ENCODE measurements at places on chromosomes 4 and X.

- DNase-seq: no peak
Measured at GRCh38 chr4:141329174-141329569, 108.5 kb downstream of the ZNF330 start.

- no peak for DNase-seq
Measured at GRCh38 chrX:72057849-72058248, 73.9 kb downstream of the RTL5 start.

- no peak for DNase-seq
Measured at GRCh38 chrX:42119076-42119475, 195.7 kb upstream of the CASK start.

GRCh38 chr4:161929956-161930355 is 233.8 kb downstream of the FSTL5 start:
- DNase-seq: no peak

- no peak for DNase-seq
Measured at GRCh38 chr4:184980261-184980660, 38.0 kb upstream of the HELT start.

GRCh38 chr4:83191026-83191425 is 76.5 kb upstream of the PLAC8 start:
- DNase-seq: no peak

DNA sequence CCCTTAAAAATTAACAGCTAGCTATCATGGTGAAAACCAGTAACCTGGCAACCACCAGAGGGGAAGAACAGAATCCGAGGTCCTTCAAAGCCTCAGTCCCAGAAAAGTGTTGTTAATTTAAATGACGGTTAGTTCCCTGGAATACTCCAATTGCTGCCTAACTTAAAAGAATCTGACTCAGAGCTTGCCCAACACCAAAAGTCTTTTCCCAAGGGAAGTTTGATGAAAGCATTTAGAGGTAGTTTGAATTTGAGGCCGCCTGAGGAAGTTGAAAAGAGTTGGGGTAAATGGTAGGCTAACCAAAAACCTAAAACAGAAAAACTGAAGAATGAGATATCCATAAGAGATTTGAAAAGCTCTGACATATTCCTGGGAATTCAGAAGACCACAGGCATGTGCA is 46.6 kb downstream of the IL13RA2 start:
- no peak for DNase-seq

DNA sequence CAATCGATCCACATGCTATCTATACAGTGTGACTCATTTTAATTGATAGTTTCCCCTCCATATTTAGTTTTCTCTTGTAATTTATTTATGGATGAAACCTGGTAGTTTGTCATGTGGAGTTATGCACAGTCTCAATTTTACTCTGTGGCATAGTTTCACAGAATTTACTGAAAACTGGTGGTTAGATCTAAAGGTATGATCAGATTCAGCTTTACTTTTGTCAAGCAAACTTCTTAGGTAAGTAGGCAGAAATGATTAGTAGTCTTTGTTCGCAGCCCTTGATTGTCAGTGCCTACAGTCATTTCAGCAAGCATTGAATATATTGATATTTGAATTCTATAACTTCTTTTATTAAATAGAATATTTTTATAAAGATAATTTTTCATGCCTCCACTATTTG is 2.5 kb downstream of the ADD1 start:
- no peak for DNase-seq
